ENCODE measurements at places on chromosomes 13 and 19.

GRCh38 chr13:113402471-113403254 lies 38.7 kb upstream of the GRTP1 start:
- DNase-seq: no peak

DNA sequence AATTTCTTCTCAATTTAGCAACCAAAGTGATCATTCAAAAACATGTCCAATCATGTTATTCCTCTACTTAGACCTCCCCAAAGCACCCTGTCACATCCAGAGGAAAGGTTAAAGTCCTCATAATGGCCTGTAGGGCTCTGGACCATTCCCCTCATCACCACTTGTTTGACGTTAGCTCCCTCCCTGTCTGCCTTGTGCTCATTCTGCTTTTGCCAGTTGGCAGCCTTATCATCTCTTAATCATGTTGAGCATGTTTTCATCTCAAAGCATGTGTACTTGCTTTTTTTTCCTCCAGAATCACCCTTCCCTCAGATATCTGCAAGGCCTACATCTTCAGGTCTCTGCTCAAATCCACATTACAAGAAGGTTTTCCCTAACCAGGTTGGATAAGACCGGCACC lies 25.9 kb downstream of the UBAC2 start:
- no peak for DNase-seq

DNA sequence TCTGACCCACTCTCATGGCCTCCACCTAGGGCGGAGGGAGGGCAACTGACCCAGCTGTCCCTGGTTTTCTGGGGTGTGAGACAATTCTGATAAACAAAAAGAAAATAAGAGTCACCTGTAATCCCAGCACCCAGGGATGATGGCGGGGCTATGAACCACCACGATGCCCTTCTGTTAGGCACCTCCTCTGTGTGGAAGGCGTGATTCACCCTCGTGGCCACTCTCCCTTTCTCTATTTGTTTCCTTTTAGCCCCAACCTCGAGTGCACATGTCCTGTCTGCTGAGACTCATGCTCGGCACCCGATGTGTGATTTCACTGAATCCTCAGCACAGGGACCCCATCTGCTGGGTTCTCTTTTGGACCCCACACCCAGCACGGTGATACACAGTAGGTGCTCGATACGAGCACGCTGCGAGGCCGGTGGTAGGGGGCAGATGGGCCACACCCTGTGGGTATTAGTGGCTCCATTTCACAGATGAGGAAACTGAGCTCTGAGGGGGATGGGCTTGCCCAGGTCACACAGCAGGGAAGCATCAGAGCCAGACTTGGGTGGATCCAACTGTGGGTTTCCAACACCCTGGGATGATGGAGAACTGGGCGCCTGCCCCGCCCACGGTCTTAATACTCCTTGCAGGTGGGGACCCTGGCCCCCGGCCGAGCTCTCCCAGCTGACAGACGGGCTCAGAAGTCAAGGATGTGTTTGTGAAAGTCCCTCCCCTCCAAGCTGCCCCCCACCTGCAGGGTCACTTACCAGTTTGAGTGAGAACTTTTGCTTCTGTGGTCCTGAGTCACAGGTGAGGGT lies 24.9 kb downstream of the VRK3 start:
- no peak for DNase-seq

DNA sequence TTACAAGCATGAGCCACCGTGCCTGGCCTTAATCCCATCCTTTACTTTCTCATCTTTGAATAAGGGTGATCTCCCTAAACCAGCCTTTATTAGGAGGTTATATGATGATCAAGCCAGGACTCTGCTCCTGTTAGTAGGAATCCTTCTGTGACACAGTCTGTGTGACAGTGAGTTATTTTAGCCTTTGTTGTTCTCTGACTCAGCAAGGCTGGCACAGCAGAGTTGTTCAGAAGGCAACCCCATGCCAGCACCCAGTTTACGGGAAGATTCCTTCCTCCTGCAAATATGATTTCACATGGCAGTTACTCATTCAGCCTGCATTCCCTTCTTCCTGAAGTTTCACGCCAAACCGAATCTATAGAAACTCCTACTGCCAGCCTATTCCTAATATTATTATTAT lies 10.5 kb upstream of the MIER2 start:
- no peak for DNase-seq

DNA sequence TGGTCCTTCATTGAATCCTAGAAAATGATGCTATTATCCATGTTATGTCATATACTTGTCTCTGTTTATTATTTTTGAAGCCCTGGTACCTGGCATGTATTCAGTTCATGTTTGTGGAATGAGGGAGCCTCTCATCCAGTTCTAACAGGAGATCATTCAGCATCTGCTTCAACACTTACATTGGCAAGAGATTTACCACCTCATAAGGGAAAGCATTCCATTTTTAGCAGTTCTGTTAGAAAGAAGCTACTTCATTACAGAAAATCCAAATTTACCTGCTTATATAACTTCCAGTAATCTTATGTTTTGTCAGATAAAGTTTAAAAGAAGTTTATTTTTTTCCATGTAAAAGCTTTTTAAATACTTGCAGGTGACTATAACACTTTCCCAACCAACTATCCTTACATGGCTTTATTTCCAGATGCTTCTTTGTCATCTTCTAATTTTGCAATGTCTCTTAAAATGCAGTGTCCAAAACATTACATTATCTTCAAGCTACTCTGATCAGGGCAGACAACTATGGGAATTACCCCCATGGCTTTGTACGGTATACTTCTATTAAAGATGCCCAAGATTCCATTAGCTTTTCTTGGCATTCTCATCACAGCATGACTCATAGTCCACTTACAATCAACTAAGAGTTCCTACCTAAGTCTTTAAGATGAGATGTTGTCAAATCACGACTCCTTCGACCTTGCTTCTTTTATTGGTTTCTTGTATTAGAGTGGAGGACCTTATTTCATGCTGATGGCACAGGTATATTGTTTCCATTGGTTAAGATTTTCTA lies 262.1 kb downstream of the PCDH9 start:
- DNase-seq: no peak

DNA sequence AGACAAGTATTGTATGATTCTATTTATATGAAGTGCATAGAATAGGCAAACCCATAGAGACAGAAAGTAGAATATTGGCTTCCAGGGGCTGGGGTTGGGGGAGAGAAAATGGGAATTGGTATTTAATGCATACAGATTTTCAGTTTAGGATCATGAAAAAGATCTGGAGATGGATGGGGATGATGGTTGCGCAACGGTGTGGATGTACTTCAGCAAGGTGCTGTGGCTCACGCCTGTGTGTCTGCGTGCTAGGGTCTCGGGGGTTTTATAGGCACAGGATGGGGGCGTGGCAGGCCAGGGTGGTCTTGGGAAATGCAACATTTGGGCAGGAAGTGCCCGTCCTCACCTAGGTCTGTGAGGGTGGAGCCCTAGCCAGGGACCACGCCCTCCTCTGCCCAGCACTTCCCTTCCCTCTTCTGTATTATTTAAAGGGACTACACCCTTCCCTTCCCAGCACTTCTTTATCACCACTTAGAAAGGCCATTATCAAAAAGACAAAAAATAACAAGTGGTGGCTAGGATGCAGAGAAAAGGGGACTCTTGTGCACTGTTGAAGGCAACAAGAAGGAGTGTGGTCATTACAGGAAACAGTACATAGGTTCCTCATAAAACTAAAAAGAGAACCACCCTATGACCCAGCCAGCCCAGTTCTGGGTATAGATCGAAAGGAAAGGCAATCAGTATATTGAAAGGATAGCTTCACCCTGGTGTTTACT lies 29.0 kb downstream of the LILRB4 start:
- DNase-seq: no peak

DNA sequence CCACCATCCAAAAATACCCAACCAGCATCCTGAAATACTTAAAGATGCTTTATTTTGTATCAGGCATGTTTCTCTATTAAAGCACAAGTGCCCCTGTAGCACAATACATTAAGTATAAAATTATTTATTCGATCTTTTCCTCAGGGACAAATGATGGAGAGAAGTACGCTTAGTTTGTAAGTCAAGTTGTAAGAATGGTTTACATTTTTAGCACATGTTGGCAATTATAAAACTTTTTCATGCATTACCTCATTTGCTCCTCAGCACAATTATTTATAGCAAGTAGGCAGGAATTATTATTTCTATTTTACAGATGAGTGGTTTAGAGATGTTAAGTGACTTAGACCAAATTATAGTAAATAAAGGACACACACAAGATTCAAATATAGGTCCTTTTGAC lies 232.6 kb upstream of the HTR2A start:
- no peak for DNase-seq

DNA sequence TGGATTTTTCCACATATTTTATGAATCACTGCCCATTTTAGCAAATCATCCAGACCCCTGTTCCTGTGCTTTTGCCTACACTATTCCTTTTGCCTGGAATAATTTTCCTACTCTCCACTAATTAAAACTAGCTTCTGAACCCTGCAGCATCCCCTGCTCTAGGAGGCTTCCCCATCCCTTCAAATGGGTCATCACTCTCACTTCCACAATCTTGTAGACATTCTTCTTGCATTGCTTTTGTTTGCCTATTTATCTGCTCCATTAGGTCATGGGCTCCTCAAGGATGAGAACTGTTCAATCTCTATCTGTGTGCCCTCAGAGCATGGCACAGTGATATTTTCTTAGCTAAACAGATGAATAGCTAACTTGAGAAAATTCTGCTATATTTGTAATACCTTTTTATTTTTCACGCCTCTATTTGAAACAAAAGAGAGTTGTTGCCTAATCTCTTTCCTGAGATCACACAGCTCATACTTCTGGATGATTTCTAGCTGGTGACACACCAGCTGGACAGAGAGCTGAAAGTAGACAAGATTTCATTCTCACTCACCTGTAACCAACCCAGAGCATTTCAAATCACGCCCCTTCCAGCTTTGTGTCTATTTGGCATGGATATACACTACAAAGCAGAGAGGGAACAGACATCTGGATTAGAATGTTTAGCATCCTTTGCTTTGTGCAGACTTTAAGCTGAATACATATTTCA lies 466.0 kb downstream of the FOXO1 start:
- DNase-seq: no peak

- DNase-seq: peak; percentile 73
Observed at GRCh38 chr19:51097166-51097738, 11.0 kb downstream of the CTU1 start.

GRCh38 chr13:103102482-103102881 lies 36.3 kb upstream of the SLC10A2 start:
- peak; percentile 28 for DNase-seq

DNA sequence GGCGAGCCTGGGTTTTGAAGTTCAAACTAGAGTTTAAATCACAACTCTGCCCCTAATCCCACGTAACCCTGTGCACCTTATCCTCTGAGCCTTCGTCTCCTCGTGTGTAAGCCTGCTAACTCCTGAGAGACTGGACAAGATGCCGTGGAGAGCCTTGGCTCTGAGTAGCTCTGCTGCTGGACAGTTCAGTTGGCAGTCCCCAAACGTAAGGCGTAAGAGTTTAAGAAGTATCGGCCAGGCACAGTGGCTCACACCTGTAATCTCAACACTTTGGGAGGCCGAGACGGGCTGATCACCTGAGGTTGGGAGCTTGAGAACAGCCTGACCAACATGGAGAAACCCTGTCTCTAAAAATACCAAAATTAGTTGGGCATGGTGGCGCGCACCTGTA lies 4.7 kb upstream of the CD79A start:
- no peak for DNase-seq

DNA sequence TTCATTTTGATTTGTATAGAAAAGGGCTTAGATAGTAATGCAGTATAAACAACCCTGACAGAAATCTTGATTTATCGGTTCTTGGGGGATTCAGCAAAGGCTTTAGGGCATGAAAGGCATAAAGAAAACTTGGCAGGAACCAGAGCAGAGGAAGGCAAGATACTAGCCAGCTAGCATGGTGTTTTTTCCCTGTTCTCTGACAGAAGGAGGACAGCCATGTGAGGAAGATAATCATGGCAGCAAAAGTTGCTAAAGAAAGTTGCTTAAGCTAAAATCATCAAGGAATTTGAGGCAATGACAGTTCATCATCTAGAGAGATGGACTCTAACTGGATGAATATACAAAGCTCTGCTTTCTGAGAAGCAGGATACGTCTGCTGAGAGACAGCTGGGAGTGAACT lies 294.1 kb downstream of the KCNRG start:
- no peak for DNase-seq

DNA sequence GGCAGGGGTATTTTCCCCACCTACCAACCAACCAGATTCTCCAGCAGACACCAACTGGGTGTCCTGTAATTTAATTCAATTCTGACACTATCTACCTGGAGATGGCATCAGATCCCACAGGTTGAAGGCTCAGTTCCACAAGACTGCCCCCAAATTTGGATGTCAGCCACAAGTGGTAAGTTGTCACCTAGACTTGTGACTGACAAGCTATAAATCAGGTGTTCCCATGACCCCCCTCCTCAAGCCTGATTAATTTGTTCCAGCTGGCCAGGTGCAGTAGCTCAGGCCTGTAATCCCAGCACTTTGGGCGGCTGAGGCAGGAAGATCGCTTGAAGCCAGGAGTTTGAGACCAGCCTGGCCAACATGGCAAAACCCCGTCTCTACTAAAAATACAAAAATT lies 10.6 kb upstream of the HAUS5 start:
- no peak for DNase-seq

GRCh38 chr19:15231271-15231670 lies 977 bp downstream of the EPHX3 start:
- peak; percentile 26 for DNase-seq

DNA sequence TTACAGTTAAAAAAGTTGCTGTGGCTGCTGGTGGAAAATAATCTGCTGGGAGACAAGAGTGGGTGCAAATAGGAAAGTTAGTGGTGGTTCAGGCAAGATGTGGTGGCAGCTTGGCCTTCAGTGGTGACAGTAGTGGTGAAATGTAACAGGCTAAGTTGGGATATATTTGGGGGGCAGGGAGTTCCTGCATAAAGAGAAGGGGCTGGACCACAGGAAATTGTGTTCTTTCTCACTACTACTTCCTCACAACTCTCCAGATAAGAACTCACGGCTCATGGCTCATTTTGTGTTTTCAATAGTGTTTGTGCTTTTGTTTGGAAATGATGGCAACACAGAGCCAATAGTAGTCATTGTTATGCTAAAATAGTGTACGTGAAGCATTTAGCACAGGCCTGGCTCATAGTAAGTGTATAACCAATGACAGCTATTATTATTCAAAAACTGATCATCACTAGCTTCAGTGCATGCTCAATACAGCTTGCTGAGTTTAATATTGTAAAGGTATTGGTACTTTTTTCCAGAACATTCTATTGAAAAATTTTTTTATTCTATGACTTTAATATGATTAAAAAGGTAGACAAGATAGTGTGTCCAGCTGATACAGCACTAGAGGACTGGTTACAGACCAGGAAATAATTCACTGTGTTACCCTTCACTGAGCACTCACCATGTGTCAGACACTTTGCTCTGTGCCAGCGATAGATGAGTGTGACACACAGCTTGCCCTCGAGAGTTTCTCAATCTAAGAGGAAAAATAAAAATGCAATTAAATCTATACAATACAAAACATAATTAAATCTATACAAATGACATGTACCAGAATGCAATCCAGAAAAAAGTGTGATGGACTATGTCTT lies 209.8 kb downstream of the POU4F1 start:
- DNase-seq: no peak

Data from 8988T (cell line).